Germinal center (tissue), 1 donor: ENCODE measurements at places on chromosomes 16 and 17.

DNA sequence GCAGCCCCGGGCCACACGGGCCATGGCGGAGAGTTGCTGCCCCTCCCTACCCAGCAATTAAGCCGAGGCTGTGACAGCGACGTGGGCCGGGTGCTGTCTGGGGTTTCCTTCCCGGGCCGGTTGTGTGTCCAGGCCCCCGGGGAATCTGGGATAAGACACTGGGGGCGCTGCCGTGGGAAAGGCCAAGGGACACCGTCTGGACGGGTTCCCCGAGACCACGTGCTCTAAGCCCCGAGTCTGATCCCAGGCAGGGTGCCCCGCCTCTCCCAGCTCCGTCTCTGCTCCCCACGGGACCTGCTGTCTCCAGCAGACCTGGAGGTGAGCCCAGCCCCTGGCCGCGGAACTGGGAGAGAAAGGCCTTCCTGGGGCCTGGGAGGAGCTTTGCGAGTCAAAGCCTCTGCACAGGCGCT, 92.2 kb downstream of the IRX3 start:
- DNase-seq: no peak

DNA sequence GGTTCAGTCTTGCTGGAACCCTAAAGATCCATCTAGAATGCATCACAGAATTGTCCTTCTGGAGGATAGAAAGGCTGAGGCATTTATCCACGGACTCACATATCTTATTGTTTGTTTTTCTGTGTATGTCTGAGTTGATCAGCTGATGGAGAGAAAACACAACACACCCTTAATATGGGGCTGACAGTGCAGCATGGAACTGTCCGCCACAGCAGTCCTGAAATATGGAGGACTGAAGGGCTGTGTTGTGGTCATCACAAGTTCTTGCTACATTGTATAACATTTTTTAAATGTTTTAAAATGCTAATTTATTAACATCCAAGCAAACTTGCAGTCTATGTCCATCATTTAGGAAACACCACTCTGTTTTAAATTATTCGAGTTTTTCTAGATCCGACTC, 448.9 kb upstream of the ERCC4 start:
- no peak for DNase-seq

DNA sequence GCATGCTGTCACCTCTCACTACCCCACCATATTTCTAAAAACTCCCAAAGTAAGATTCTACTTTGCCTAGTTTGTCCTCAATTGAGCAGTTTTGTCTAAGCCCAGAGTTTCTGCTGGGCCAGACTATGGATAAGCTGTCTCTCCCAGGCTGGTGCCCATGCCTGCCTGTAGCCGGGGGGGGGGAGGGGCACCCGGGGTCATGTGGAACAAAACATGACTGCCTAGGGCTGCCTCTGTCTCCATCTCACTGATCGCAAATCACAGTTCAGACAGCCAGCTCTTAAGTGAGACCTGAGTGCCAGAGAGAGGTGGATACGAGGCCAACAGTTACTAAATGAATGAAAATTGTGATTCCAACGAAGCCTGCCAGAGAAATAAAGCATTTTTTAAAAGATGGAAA, 78.8 kb upstream of the RPRML start:
- DNase-seq: no peak

GRCh38 chr17:82856361-82856760, 16.5 kb upstream of the ZNF750 start:
- no peak for DNase-seq

GRCh38 chr17:15446036-15446435, 21.4 kb downstream of the CDRT4 start:
- DNase-seq: no peak

DNA sequence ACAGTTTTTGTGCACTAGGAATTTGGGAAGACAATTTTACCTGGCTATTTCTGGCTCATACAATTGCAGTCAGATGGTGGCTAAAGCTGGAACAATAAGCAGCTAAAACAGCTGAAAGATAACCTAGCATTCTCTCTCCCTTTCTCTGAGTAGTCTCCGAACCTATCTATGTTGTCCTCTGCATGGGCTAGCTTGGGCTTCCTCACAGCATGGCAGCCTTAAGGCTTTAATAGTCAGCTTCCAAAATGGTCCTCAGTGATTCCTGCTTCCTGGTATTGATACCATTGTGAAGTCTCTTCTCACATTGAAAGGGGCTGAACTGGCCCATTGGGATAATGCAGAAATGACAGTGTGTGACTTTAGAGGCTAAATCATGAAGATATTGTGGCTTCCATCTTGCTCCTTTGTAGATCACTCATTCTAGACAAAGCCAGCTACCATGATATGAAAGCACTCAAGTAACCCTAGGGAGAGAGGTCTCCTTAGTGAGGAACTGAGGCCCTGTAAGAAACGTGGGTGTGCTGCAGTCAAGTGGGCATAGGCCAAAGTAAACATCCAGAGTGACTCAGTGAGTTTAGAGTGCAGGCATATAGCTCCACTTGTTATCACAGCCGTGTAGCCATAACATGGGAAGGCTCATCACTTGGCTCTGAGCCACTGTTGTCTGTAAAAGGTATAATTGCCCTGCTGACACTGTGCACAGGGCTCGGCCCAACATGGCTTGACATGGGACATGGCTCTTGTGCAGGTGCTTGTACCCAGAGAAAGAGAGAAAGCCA, 5.5 kb upstream of the VKORC1 start:
- no peak for DNase-seq

DNA sequence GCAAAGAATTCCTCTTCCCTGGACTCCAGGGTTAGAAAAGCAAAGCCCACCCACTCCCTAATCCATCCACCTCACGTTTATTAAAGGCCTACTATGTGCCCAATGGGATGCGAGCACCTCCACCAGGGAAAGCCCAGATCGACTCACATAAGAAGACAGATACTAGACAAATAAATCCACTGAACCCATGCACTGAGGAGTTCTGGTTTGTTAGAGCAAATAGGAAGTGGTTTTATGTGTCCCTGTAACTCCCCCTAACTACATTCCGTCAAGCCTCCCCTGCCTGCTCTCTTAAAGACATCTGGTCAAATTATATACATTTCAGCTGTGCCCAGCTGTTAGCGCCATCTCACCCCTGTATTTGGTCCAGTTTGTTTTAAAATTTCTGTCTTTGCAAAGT, 218.5 kb upstream of the RPL38 start:
- DNase-seq: no peak

DNA sequence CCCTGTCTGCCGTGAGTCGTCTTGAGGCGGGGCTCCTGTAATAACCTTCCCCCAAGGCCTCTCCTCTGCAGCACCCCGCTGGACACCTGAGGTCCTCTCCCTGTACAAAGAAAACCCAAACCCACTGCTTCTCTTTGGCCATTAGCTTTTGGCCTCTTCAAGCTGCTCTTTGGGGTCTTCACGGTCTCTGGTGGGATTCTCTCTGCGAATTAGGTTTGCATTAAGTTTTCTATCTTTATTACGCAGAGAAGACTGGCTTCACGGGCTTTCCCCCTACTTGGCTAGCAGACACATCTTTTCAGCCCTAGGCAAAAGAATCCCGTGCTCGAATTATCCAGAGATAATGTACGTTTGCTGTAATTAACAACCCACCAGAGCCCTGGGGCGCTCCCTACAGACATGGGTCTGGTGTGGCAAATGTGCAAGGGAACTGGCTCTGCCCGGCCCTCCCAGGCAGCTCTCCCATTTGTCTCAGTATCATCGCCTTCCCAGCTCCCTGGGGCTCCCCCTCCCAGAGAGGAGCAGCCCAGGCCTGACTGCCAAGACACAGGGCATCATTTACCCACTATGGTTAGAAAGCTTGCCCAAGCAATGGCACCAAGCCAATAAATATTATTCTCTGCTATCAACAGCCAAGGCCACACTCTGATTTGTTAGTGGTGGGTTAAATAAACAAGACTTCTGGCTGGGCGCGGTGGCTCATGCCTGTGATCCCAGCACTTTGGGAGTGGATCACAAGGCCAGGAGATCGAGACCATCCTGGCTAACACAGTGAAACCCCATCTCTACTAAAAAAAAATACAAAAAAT, 24.7 kb upstream of the KLHDC4 start:
- DNase-seq: no peak

DNA sequence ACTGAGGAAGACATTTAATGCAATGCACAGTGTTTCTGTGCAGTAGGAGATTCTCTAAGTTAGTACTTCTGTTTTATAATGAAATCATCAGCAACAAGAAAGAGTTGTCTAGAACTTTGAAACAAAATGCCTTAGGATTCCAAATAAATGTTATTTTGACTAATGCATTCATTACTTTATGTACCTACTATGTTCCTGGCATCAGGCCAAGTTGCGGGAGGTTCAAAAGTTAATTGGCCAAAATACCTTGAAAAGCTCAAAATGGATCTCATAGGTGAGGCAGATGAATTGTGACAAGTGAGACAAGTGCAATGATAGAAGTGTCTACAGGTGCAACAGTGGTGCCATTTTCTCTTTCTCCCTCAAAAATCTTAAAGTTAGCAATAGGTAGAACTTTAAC, 289.4 kb downstream of the TOX3 start:
- DNase-seq: no peak

GRCh38 chr16:70652322-70652721, 6.0 kb downstream of the IL34 start:
- no peak for DNase-seq

- peak; percentile 54 for DNase-seq
Measured at GRCh38 chr17:64129515-64129764, 504 bp downstream of the ERN1 start.

DNA sequence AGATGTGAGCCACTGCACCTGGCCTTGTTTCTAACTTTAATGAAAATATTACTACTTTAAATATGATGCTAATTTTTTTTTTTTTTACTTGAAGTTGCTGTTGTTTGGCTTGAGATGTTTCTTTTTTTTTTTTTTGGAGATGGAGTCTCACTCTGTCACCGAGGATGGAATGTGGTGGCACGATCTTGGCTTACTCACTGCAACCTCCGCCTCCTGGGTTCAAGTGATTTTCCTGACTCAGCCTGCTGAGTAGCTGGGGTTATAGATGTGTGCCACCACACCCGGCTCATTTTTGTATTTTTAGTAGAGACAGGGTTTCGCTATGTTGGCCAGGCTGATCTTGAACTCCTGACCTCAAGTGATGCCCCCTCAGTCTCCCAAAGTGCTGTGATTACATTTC, 23.6 kb downstream of the IGSF6 start:
- DNase-seq: no peak

DNA sequence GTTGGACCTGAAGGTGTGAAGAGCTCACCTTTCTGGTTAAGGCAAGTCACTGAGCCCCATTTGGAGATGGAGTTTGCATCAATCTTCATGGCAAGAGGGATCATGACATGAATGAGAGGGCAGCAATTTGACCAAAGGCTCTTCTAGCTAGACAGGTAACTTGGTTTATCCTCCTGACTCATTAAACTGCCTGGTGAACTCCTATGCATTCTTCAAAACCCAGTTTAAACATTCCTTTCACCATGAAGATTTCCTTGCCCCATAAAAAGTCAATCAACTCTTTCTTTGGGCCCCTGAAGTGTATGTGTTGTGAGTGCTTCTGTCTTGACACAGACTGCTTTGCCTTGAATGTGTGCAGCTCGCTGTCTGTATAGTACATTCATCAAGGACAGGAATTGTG, 120.0 kb upstream of the FOXF1 start:
- DNase-seq: no peak

GRCh38 chr16:4486126-4486893, 10.1 kb downstream of the HMOX2 start:
- no peak for DNase-seq

- DNase-seq: no peak
Measured at GRCh38 chr17:43905985-43906852, 1.1 kb downstream of the MPP2 start.

GRCh38 chr17:37179893-37180292, 195.9 kb upstream of the C17orf78 start:
- no peak for DNase-seq

DNA sequence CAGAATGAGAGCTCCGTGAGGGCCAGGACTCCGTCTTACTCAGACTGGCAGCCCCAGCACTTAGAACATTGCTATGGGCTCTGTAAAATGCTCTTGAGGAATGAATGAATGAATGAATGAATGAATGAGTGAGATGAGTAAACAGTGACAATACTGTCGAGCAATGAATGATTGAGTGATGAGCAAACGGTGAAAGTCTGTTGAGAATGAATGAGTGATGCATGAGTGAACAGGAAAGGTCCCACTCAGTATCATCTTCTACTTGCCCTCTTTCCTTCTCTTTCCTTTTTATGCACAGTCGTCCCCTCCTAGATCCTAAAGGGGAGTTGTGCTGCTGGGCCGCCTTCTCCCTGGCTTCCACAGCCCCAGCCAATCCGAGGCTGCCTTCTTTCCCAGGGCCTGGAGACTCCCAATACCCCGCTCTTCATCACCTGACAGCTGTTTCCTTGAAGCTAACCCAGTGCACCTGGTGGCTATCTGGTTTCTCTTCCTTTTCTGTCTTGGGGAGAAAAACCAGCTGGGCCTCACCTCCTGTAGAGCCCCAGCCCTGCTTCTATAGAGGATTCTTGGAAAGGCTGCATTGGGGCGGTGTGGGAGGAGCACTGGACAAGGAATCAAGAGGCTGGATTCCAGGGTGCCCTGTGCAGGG, 32.7 kb upstream of the CACNG1 start:
- peak; percentile 30 for DNase-seq

GRCh38 chr17:27762527-27763305, 37.6 kb downstream of the NOS2 start:
- DNase-seq: no peak

DNA sequence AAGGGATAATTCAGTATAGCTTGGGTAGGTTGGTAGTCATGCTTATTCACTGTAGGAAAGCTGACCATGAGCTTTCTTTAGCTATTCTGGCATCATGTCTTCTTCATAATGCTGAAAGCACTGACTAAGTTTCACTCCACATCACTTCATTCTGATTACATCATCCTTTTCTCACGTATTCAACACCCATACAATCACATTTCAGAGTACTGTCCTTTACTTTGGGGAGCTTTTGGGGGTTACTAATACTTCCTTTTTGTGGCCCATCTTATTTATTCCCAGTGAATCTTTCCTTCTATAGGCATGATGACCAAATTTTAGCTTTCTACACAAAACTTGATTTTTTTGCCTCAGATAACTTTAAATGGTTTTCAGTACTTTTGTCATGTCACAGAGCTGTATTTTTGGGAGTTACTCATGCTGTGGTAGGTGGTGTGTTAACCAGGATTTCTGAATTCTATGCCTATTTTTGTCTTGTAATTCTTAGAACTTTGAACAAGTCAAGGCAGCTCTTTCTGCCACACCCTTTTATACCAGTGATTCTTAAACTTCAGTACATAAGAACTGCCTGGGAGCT, 23.5 kb downstream of the TADA2A start:
- no peak for DNase-seq

DNA sequence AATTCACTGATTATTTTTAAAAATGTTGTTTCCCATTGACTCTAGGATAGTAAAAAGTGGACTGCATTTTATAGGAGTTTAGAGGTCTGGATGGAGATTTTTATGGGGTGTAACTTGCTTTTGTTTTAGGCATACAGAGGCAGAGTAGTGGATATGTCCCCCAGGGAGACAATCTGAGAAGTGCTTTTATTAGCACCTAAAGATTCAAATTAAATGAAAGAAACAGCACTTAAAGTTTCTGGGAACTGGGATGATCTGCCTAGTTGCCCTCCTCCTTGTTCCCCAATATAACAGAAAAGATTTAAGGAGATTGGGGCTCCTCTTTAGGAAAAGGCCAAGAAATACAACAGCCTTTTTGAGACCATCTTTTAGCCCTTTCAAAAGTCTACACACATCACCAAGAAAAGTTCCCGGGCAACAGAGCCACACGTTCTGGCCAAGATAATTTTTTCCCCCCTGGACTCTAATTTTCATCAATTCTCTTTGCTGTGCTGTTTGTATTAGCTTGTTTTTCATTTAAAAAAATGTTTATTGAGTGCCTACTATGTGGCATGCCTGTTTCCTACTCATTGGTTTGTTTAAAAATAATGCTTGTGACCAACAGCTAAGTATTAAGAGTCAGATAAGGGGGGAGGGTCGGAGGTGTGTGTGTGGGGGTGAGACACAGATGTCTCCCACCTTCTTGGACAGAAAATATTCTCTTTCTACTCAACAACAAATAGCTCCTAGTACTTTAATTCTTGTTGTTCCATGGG, 2.5 kb upstream of the IGF2BP1 start:
- DNase-seq: no peak
